ENCODE measurements at places on chromosomes 12 and 14.
A peak's percentile ranks its signal among the peaks of the same experiment; 100 is the strongest.

DNA sequence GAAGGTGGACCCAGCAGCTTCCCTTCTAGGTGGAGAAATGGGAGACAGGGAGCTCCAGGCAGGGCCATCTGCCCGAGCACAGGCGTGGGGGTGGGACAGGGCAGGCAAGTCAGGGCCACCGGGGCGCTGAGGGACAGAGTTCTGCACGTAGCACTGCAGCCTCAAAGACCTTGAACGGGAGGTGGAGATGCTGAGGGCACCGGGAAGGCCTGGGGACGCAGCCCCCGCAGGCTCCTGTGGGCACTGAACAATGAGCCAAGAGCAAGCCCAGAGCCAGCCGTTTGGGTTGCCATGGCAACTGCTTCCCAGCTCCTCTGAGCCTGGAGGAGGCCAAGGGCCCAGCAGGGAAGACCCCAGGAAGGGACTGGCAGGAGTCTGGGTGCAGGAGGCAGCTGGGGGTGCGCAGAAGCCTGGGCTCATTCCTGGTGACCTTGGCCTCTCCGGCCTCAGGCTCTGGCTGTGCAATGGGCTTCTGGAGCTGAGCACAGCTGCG lies 3.4 kb downstream of the LBHD2 start:
- no peak for DNase-seq

GRCh38 chr12:6292606-6293005 lies 17.9 kb upstream of the PLEKHG6 start:
- DNase-seq, result no peak

DNA sequence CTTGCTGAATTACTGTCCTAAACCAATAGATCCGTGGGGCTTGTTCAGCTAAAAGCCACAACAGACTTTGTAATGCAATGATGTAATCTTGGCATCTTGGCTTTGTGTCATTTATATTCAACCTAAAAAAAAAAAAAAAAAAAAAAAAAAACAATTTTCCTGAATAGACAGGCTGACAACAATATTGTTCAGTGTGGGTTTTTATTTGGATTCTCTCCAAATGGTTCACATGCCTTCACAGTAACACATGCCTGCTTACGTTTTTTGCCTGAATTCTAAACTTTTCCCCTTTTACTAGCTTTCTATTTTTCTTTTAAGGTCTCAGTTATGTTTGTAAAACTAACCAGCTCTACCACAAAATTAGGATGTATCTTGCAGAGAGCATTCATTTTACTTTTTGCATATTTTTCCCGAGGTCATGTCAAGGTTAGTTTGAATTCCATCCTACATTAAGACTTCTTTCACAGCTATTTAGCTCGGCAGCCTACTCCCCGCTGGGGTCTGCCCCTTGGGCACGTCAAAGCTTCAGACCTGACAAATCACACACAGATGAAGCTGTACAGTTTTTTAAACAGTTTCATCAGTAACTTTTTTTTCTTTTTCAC lies 213.7 kb upstream of the NPAS3 start:
- DNase-seq, result no peak

GRCh38 chr12:96236221-96236822 lies 42.1 kb downstream of the ELK3 start:
- no peak for DNase-seq

DNA sequence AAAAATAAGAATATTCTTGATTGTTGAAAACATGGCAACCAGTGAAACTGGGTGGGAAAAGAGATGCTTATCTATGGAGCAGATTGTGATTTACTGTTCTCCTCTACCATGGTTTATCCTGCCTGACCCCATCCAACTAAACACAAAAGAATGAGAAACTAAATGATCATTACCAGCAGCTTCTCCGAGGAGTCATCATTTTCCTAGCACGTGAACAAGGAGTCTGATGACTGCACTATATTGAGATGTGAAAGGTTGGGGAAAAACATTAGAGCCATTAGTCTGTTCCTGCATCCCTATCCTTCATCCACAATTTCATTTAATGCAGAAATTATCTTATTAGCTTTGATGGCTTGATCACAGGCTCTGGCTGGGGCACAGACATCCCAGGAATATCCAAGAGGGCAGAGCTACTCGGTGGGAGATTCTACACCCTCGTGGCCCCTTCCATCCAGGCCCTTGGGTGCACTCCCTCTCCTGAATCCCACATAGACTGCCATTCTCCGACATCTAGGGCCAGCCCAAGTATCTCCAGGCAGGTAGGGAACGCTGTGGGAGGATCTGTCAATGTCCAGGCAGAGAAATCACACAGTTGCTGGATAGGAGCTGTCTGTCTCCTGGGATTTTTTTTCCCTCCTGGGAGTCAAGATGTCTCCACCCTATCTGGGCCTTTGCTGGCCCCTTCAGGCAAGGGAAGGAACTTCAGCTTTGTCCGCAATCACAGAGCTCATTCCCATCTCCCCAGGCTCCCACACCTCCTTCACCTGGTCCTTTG lies 43.3 kb upstream of the DHRS4 start:
- DNase-seq, result peak; percentile 48

DNA sequence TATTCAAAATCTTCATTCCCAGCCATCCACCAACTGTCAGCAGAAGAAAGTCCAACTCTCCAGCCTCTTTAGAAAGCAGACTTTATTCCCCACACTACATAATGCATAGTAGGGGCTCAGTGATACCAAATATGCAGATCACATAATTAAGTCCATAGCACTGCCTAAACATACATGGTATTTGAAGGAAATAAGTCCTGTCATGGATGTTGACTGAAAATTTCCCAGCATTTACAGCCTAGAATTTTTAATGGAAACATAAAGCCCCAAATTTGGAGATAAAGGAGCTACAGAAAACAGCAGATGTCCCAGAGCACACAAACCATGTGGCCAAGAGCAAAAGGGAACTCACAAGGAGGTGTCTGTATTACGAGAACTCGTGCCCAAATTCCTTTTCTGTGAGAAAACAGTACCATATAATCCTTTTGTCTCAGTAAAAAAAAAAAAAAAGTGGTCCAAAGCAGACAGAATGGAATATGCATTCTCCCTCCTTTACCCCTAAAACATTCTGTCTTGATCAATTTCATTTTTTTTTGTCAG lies 920.5 kb downstream of the NRXN3 start:
- no peak for DNase-seq

DNA sequence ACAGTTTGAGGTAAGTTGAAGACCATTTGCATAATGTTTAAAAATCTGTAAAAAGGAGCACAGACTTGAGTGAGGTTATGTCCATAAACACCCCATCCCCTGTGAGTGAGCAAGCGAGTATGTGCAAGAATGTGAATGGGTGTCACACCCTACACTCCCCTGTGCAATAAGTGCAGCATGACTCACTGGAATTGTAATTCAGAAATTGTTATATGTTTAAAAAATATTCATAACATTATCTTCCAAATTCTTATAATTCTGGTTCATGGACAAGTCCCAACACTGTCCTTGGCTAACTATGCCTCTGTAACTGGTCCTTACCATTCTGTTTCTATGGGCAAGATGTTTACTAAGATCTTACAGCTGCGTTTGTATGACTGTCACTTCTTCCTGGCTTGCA lies 207.8 kb upstream of the FAR2 start:
- no peak for DNase-seq

DNA sequence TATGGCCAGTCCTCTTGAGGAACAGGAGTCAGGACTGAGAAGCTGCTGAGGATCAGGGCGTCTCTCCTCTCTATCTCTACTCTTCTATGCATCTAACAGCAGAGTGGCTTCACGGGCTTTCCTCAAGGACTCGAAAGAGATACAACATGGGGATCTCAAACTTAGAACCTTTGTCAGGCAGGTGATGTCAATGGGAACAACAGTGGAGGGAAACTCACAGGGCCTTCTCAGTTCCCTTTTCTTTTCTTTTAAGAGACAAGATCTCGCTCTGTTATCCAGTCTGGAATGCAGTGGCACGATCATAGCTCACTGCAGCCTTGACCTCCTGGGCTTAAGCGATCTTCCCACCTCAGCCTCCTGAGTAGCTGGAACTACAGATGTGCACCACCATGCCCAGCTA lies 127.6 kb downstream of the PTPN11 start:
- no peak for DNase-seq

DNA sequence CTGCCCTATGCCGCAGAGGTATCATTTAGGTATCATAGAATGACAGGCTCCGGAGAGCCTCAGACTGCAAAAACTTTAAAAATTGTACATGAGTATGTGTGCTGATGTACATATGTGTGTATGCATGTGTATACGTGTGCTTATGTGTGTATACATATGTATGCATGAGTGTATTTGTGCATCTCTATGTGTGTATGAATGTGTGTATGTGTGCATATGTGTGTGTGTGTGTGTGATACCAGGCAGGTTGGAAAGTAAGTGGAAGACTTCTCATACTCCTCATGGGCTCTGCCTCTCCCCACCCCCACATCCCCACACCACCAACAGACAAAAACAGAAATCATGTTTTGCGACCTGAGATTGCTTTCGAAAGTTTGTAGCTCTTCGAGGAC lies 621 bp upstream of the TMEM117 start:
- DNase-seq, result no peak

- DNase-seq, result peak; percentile 97
Observed at GRCh38 chr14:51651388-51652167, at the start of gene FRMD6. FRMD6 (plus strand) TSS chr14:51651910; CDS start chr14:51689837, 37,927 bp downstream.

- no peak for DNase-seq
Observed at GRCh38 chr12:124013073-124013472, 40.1 kb downstream of the ZNF664 start.

GRCh38 chr12:92224685-92225331 lies 79.2 kb upstream of the BTG1 start:
- no peak for DNase-seq

DNA sequence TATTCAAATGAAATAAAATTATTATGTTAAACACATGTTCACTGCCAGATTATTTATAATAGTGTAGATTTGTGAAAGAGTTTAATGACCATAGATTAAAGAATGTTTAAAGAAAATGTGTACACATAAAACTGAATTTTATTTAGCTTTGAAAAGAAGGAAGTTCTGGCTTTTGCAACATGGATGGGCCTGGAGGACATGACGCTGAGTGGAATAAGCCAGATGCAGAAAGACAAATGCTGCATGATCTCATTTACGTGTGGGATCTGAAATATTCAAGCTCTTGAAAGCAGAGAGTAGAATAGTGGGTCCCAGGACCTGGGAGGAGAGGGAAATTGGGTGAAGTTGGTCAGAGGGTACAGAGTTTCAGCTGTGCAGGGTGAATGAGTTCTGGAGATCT lies 1261.2 kb downstream of the TMEM121 start:
- no peak for DNase-seq

DNA sequence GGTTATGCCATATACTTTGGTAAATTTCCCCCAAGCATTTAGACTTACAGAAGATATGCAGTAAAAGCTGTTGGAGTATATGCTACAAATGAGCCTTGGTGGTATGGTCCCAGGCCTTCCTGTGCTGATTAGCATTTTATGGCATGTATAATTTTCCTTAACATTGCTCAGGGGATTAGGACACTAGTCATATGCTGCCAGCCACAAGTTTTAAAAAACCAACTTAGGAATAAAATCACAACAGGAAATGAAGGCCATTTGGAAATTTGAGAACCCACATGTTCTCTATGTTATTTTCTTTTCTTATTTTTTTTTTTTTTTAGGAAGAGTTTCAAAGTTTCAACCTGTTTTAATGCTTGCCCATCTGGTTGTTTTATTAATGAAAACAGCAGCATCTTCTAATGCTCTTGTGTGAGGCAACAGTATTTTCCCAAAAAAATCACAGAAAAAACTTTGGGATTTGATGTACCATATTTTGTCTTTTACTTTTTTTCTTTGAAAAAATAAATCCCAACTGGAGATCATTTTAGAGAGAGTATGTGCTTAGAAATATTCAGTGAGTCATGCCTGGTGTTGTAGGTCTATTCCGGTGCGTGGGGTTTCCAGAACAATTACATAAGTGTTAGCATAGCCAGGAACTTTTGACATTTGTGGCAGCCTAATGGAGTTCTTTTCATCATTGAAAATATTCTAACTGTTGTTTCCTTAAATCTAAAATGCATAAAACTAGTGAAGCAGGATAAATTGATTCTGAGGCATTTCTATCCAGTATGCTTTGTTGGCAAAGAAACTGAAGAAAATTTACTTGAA lies 21.7 kb upstream of the DUSP6 start:
- no peak for DNase-seq

DNA sequence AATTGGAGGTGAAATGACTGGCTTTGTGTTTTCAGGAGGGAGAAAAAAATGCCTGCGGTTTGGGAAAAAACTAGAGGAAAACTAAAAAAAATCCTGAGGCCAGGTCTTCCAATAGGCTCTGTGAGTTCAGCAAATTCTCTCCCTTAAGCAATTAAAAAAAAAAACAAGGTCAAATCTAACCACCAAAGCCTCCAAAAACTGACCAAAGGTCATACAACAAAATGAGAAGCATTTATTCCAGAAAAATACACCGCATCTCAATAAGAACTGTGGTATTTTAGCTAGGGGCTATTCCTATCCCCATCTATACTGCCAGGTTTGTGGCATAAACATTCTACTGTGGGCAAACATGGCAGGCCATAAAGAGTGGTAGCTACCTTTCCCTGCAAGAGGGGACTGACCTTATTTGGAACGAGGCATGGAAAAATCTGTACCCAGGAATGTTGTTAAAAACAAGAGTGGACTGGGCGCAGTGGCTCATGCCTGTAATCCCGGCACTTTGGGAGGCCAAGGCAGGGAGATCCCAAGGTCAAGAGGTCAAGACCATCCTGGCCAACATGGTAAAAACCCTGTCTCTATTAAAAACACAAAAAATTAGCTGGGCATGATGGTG lies 60.0 kb downstream of the LRP6 start:
- no peak for DNase-seq

- no peak for DNase-seq
Observed at GRCh38 chr12:121003650-121004049, 12.6 kb downstream of the C12orf43 start.

GRCh38 chr12:74537126-74537706 lies 419 bp upstream of the ATXN7L3B start:
- DNase-seq, result peak; percentile 92

DNA sequence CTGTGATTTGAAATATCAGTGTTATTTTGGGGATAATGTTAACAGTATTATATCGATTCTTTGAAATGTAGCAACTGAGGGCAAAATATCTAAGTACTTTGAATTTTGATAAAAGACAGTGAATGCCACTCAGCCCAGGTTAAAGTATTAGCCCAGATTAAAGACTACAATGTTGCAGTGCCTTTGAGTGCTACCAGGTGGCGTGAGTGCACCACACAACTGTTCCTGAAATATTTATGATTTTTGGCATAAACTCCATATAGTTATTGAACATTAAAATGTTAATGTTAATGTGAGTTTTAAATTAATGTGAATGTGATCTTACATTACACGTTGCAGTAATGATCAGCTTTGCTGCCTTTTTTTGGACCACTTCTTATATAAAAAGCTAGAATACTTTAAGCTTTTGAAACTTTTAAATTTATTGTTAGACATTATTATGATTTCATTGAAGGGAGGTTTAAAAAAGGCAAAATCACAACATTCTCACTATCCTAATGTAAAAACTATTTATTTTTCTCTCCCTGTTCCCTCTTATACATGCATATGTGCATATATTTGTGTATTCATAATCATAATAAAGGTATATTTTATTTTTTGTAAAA lies 22.5 kb downstream of the MRPS35 start:
- DNase-seq, result peak; percentile 5

Measured in NCI-H1417 (cell line).